Hepatic stellate cell (primary cell): ENCODE measurements at places on chromosomes 5 and 9.
A peak's percentile ranks its signal among the peaks of the same experiment; 100 is the strongest.

- no peak for DNase-seq
Measured at GRCh38 chr5:54360925-54361662, 50.7 kb upstream of the ARL15 start.

DNA sequence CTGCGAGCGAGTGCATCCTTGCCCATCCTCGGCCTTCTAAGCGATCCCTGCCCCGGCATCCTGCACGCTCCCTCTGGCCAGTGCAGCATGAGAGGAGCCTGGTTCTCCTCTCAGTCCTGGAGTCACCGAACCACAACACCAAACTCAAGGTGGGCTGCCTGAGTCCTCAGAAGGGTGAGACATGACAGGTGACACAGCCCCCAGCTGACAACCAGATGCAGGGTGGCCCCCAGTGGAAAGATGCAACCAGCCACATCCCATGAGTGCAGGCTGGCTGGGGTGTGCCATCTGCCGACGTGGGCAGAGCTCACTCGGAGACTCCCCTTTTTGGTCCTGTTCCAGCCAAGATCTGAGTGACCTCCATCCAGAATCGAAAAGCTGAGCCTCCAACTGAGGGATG is 58.4 kb downstream of the COL23A1 start:
- DNase-seq: no peak

- DNase-seq: no peak
Measured at GRCh38 chr9:132020820-132021510, 58.7 kb downstream of the MED27 start.

DNA sequence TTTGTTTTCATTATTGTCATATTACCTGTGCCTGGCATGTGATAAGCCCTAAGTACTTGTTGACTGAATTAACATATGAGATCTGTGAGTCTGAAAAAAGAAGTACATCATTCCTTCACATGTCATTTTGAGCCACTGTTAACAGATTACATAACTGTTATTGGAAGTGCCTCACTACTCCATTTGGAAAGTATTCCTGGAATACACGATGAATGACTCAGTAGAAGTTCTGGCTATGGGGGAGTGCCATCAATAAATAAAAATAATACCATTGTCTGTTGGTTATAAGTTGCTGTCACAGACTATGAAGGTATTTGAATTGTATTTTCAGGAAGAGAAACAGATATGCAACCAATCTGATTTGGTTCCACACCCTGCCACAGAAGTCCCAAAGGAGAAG is 12.9 kb downstream of the NIPSNAP3B start:
- DNase-seq: no peak

DNA sequence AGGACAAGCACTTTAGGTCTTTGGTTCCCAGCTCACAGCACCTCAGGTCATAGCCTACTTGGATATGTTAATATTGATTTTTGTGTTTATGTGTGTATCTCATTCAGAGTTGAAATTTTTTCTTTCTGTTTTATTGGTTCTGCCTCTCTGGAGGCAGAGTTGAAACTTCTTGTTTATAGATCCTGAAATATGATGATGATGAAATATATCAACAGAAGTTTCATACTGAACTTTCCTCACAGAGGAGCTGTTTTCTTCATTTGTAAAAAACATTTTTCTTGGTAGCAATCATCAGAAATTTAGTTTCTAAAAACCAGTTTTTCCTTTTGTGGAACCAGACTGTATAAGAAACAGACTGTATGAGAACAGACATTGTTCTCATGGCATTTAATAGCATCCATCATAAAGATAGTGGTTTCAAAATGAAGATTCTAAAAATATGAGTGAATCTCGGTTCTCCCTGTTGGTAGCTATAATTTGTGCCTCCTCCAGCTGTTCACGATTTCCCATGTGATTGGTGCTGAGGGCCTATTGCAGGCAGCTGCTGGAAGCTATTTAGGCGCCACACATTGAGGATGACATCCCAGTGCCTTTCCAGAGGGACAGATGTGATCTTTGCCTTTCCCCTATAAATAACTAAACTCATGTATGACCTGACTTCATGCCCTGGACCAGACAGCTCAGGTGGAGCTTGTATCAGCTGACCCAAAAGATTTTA is 39.5 kb upstream of the CFAP157 start:
- DNase-seq: no peak

- DNase-seq: peak; percentile 12
Measured at GRCh38 chr5:163894645-163895044, 389.2 kb downstream of the MAT2B start.

- no peak for DNase-seq
Measured at GRCh38 chr9:31736581-31737179, 647.8 kb upstream of the ACO1 start.

GRCh38 chr9:12961276-12961809 is 186.5 kb downstream of the LURAP1L start:
- DNase-seq: no peak

- no peak for DNase-seq
Measured at GRCh38 chr5:156103155-156103885, 223.6 kb upstream of the SGCD start.

- DNase-seq: no peak
Measured at GRCh38 chr5:92353107-92354030, 970.3 kb upstream of the ARRDC3 start.
